ENCODE measurements at places on chromosomes 2 and 18.

- no peak for DNase-seq
Observed at GRCh38 chr2:69386360-69386759, 667 bp downstream of the GFPT1 start.

DNA sequence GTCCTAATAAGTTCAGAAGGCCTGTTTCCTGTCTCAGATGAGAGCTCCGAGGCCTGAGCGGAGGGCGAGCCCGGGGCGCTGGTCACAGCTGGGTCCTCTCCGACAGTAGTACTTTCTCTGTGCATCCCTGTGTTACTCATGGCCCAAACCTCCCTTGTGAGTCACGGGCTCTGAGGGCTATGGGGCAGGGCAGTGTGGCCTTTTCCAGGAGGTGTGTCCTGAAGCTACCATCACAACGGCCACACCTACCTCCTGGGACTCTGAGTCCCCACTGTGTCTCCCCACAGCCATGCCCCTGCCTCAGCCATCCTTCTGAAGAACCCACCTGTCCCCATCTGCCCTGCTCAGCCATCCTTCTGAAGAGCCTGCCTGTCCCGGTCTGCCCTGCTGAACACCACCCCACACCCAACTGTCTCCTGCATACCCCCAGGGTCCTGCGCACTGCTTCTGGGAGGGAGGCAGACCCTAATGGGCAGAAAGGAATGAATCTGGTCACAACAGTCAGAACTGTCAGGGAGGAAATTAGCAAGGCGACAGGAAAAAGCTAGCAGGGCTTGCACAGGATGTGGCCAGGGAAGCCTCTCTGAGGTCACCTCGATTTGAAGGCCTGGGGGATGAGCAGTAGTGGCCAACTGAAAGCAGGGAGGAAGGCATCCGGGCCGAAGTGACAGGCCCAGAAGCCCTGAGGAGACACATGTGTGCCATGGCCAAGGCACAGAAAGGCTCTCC is 145.4 kb upstream of the RIOK3 start:
- no peak for DNase-seq

DNA sequence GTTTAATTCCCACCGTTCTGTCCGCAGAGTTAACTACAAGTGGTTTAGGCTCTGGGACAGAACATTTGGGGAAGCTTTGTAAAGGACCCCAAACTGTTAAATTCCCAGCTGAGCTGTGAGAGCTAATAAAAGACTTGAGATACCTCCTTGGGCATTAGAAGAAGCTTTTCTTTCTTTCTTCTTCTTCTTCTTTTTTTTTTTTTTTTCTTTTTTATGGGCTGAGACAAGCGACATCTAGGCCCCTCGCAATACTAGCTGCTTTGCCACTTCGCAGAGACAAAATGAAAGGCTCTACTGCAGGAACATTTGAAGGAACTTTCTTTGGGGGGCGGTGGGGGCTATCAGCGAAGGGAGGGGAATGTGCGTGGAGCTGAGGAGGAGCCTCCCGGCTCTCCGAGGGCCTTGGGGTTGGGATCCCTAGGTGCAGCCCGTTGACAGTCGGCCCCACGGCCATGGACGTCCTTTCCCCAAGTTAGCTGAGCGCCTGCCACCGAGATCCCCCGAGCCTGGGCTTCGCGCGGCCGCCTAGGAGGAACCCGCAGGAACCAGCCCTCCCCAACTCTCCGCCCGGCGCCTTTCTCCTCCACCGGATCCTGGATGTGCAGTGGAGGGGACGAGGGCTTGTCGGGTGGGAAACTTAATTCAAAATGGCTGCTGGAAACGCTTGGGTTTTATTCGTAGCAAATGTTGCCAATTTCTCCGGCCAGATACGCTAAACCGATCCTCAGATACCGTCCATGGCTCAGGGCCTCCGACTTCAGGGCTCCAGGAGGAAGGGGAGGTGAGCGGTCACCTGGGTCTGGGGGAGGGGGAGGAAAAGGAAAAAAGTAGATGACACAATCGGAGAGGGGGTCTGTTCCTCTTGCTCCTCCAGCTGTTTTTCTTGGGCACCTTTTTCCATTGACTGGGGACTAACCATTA is 4.2 kb downstream of the MEIS1 start:
- DNase-seq = no peak

- DNase-seq = no peak
Observed at GRCh38 chr2:138779781-138780445, at the start of gene NXPH2. Gene NXPH2 (minus strand): TSS chr2:138780390. CDS start chr2:138780241, 149 bp downstream.

- no peak for DNase-seq
Observed at GRCh38 chr18:73235491-73235890, 367.7 kb upstream of the NETO1 start.

- no peak for DNase-seq
Observed at GRCh38 chr2:6958616-6959235, 41.5 kb downstream of the RNF144A start.

GRCh38 chr2:237092920-237093781 is 7.5 kb downstream of the COPS8 start:
- DNase-seq = no peak

GRCh38 chr2:97653874-97654273 is 8.0 kb downstream of the COX5B start:
- no peak for DNase-seq

DNA sequence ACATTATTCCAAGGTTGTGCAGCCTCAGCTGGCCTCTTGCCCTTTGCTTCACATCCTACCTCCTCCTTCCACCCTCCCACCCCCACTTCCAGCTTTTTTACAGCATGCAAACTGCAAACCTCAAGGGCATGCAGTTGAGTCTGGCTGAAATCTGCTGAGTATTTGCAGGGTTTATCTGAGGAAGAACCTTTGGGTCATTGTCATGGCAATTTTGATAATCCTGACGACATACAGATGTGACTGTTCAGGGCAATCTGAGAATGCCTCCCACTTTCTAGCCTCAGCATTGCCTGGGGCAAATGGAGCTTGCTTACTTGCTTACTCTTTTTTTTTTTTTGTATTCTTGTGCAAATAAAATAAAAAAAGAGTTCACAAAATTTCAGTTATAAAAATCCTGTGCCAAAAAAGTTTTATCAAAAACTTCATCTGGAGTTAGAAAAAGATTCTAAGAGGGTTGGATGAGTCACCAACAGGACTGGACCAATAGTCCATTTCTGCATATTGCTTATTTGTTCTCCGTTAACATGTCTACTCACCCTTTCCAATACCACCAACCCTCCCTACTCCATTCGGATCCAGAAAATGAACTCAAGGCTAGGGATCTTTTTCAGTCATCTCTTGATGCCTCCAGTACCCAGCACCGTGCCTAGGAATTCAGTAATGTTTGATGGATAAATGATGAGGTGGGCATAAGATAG is 23.6 kb upstream of the LHCGR start:
- DNase-seq = no peak

DNA sequence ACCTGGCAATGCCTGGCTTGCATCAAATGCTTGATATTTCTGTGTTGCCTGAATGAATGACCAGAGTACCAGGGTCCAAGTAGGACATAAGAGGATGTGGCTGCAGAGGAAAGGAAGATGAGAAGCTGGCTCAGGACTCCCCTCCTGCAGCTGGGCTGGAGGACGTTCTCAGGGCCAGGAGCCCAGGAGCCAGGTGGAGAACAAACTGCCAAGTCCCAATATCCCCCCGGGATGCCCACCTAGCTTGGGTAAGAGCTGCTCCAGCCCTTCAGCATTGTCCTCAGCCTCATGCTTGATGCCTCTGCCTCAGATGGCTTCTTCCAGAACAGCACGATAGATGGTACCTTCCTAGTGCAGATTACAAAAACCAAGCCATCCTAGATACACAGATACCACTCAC is 8.6 kb upstream of the ATP6V1B1 start:
- no peak for DNase-seq

GRCh38 chr2:219182331-219183150 is 4.5 kb downstream of the RETREG2 start:
- DNase-seq = no peak

DNA sequence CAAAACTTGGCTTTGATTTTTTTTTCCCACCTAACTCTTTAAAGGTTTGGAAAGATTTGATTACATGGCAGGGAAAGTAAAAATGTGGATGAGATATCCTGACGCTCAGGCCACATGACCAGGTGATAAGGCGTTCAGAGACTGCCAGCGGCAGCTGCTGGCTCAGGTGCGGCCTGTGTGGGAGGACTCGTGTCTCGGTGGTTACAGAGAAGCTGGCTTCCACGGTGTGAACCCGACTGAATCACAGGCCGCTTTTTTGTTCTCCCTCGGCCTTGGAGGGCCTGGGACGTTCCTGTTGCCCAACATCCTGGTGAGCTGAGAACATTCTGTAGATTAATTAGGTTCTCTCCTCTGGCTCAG is 124.2 kb upstream of the ZNF516 start:
- DNase-seq = no peak

All from stimulated activated CD8-positive, alpha-beta memory T cell treated with anti-CD3 and anti-CD28 coated beads, Interleukin-2, amount 100 ng/mL, for 48 hours (primary cell).